ENCODE measurements at places on chromosomes 3 and 15.

DNA sequence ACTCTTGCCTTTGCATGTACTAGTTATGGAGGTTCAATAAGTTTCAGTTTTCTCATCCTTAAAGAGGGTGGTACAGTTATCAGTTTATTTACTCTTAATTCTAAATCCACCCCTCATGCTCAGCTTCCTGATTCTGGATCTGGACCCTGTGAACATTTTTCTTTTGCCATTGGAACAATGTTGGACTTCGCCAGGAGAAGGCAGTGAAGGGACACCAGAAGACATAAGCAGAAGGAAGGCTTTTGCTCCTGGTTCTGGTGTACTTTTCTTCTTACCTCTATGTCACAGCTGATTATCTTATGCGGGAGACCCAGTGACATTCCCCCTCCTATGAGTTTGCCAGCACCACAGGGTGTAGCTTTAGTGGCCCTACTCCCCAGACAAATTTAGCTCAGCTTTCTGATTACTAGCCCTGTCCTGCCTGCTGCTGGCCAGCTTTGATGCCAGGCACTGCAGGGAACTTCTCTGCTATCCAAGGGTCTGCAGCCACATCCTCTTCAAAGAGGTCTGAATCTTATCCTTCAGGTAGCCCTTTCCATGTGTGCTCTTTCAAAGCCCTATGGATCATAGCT is 466.3 kb upstream of the EPHA3 start:
- DNase-seq = no peak

- DNase-seq = no peak
These were observed 102.6 kb upstream of the SLC6A6 start for GRCh38 chr3:14299767-14300166.

GRCh38 chr3:130925628-130926027 is 31.7 kb downstream of the ATP2C1 start:
- DNase-seq = peak; percentile 16

DNA sequence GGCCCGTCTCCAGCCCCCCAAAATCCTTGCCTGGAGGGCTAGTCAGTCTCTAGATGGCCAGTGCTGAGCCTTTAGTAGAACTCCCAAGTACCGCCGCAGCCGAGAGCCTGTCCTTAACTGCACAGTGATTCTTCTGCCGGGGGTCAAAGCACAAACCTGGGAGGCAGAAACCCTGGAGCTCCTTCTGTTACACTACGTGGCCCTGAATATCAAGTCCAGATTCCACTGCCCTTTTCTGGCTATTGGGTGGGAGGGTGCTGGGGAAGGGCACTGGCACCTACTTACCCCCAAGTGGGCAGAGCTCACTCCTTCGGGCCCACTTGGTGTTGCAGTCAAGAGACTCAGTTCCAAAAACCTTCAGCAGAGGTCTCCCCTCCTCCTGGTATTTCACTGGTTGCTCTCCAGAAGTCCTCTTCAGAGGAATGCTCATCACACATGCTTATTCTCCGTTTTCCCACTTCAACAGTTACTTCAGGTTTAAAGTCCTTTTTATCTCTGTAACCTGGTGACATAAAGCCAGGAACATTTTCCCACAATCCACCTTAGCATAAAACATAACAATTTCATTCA is 10.8 kb downstream of the PDHB start:
- DNase-seq = no peak

DNA sequence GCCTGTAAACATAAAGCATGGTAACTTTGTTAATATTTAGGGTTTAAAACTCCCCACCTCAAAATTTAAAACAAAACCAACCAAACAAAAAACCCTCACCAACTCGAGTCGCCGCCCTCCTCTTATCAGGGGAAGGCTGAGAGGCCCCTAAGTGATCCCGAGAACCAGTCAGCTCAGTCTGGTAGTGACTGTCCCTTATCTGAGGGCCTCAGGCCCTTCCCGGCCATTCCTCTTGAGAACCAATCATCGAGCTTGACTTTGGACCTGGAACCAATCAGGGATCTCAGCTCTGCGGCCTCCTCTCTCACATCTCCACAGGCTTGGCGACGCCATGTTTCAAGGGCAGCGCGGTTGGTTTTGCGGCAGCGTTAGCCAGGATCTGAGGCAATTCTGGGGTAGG is at the start of gene TERB2:
TERB2 (plus strand) TSS at position 300 of the 400 bp plus-strand sequence; CDS start at position 332, 32 bp downstream.
- peak; percentile 50 for DNase-seq

GRCh38 chr3:193230610-193231009 is 10.4 kb upstream of the PLAAT1 start:
- no peak for DNase-seq

GRCh38 chr3:175932586-175932985 is 1073.5 kb downstream of the NAALADL2 start:
- DNase-seq = no peak

DNA sequence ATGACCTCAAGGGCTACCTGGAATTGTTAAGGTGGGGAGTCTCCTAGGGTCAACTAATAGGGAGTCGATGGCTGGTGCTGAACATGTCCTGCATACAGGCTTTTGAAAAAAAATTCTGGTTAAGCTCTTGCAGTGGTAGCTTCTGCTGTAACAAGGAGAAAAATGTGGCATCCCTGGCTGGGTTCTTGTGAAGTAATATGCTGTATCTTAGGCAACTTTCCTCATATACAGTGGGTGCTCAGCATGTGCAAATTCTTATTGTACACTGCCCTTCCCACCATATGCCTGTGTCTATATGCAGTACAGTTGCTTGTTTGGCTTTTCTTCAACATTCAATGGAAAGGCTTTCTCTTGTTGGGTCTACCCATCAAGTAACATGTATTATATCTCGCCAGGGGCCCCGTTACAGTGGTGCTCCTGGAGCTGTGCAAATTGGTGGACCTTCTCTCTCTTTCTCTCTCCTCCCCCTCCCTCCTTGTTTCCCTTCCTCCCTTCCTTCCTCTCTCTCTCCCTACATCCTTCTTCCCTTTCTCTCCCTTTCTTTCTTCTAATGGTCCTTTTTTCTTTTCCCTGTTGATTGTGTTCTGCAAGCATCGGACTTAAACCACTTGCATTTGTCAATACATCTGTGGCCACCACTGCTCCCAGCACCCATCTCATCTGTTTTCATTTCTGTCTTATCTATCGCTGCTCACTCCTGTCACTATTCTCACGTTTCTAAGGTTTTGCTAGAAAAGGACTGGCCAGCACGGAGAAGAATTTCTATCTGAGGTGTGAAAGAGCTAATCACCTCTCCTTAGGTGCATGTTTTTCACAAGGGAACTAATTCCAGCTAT is 35.2 kb downstream of the TGFBR2 start:
- DNase-seq = no peak

GRCh38 chr3:126954141-126954842 is 28.6 kb upstream of the PLXNA1 start:
- DNase-seq = no peak

- no peak for DNase-seq
These were observed 31.7 kb downstream of the UQCC5 start for GRCh38 chr3:52568069-52568468.

- no peak for DNase-seq
These were observed 27.9 kb downstream of the PLCL2 start for GRCh38 chr3:16912400-16913263.

DNA sequence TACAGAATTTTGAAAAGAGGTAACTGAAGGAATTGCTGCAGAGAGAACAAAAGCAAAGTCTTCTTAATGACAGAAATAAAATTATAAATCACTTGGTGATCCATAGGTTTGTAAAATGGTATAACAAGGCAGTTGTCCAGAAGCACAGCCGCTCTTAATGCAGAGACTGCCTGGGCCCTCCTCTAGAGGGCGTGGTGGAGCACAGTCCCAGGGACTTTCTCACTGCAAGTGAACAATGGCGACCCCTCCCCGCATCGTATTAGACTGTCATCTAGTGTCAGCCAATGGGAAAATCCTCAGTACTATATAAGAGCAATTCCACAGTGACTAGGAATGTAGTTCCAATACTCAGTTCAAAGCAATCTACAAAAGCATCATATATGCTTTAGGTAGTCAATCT is 26.4 kb upstream of the ZBED2 start:
- DNase-seq = peak; percentile 11

GRCh38 chr3:66819993-66820501 is 178.1 kb upstream of the KBTBD8 start:
- no peak for DNase-seq

DNA sequence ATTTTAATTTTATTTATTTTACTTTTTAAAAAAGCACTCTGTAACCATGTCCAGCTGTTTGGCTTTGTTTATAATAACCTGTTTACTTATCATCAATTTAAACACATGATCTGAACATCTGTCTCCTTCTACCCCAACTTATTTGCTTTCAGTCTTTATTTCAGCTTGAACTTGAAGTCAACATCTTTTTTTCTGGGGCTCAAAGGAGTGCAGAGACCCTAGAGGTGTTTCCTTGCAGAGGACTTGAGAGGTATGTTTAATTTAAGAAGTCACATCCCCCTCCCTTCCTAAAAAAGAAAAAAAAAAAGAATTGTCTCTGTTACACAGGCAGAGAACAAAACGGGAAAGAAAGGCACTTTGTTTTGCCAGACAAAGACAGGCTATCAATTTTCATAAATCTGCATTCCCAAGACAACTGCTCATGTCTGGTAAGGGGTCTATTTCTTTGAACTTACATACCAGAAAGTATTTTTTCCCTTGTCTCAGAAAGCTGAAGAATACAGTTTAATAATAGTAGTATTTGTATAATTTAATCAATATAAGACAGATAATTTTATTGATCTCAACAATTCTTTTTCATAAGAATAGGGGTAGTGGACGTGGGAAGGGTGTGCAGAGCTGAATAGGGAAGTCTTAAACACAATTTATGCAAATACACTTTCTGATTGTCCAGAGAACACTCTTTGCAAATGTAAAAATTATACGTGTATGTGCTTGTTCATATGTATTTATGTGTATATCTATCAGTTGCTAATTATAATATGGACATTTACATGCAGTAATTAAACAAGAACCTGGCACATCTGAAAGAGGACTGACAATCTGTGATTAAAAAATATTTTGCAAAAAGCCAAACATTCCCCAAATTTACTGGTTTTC is 109.7 kb upstream of the PDZRN3 start:
- no peak for DNase-seq

DNA sequence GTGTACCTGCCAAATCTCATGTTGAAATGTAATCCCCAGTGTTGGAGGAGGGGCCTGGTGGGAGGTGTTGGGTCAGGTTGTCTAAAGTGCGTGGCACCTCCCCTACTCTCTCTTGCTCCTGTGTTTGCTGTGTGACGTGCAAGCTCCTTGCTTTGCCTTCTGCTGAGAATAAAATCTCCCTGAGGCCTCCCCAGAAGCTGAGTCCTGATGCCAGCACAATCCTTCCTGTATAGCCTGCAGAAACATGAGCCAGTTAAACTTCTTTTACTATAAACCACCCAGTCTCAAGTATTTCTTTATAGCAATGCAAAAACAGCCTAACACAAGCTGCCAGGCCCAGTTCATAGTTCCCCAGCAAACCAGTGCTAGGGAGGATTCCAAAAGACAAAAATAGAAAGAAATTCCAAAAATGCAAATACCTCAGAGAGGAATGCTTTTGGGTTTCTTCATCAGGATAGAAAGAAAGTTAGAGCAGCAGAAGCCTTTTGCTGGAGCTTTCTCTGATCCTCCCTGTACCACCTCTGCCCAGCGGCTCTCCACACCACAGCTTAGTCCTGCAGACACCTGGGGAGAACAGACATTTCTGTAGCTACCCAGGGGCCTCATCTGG is 25.9 kb upstream of the CDV3 start:
- DNase-seq = no peak
